ENCODE measurements at places on chromosomes 11 and 22.
A peak's percentile ranks its signal among the peaks of the same experiment; 100 is the strongest.

GRCh38 chr11:118180300-118180703 lies 3.9 kb upstream of the SCN2B start:
- DNase-seq, result no peak

GRCh38 chr11:18927550-18928322 lies 11.5 kb downstream of the MRGPRX1 start:
- DNase-seq, result no peak

DNA sequence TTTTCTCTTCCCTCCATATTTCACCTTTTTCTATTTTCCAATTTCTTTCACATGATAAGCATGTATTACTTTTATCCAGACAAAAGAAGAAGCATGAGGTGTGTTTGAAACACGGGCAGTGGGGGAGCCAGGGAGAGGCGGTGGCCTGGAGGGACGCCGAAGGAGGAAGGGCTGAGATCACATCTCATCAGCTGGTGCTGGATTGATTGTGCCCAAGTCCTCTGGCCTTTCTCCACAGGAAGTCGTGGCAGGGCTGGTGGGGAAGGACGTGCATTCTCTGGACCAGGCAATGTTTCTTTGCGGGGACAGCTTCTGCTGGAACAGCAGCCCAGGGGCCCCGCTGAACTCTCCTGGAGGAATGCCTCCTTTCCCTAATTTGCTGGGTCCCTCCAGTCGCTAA lies 82.9 kb downstream of the MIAT start:
- no peak for DNase-seq

GRCh38 chr11:12845739-12846358 lies 163.3 kb upstream of the RASSF10 start:
- DNase-seq, result peak; percentile 96

GRCh38 chr11:112844517-112844916 lies 116.7 kb upstream of the NCAM1 start:
- no peak for DNase-seq

DNA sequence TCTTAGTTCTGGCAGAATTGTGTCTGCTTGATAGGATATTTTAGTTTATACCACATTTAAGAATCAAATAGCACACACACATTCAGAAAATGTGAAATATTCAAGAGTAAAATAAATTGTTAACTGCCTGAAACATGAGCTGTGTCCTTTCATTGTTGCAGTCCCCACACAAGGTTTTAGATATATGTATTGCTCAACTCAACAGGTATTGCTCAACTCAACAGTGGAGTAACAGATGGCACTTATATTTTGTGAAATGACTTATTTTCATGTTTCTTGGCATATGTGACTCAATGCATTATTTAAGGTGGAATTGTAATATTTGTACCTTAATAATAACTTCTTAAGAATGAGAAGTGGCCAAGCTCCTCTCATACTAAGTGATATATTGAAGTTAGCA lies 760.3 kb downstream of the CNTN5 start:
- no peak for DNase-seq

- no peak for DNase-seq
Measured at GRCh38 chr11:44356351-44356750, 46.4 kb upstream of the ALX4 start.

DNA sequence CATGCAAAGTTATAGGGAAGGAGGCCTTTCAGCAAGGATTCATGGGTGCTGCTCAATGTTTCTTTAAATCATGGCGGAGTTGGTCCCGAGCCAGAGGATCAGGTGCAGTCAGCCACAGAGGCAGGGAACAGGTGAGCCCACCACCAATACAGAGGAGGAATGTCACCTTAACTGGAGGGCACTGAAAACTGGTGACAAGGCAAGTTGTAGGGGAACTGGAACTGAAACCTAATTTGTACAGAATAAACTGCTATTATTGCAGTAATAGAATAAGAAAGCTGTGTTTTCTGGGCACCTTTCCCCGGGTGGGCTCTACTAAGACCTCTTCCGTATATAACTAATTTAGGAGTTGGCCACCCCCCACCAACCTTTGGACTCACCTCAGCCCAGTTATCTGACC lies 296.0 kb upstream of the NARS2 start:
- DNase-seq, result no peak

- no peak for DNase-seq
Measured at GRCh38 chr11:65431451-65432099, 9.0 kb downstream of the NEAT1 start.

GRCh38 chr11:128476729-128477128 lies 110.6 kb downstream of the ETS1 start:
- DNase-seq, result no peak

GRCh38 chr22:18035751-18036150 lies 11.4 kb upstream of the MICAL3 start:
- DNase-seq, result no peak

GRCh38 chr11:119714590-119714989 lies 14.4 kb downstream of the NECTIN1 start:
- DNase-seq, result no peak

DNA sequence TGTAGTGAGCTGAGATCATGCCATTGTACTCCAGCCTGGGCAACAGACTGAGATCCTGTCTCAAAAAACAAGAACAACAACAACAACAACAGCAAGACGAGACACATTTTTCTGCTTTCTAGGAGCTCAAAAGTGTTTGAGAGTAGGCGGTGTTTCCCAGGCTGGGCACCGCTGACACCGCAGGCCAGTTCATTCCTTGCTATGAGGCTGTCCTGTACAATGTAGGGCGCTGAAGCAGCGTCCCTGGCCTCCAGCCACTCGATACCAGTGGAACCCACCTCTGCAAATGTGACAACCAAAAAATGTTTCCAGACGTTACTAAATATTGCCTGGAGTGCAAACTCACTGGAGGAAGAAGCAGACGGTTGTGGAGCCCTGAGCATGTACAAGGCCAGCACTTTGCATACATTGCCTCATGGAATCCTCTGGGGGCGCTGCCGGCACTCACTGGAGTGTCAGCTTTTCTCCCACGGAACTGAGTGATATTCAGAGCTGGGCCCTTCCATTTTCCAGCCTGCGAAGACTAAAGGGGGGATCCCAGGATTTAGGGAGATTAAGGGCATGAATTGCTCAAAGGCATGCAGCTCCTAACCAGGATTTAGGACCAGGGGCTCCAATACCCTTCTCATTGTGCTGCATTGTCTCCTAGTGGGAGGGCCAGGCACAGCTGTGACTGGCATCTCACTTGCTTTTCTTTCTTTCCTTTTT lies 5.8 kb upstream of the MIEF1 start:
- peak; percentile 51 for DNase-seq

- DNase-seq, result no peak
Measured at GRCh38 chr22:49507607-49508292, 319.9 kb downstream of the BRD1 start.
